NCI-H774 (cell line): ENCODE measurements at places on chromosomes 6 and 20.
A peak's percentile ranks its signal among the peaks of the same experiment; 100 is the strongest.

- no peak for DNase-seq
These were observed 25.9 kb upstream of the EFHC1 start for GRCh38 chr6:52394251-52394666.

GRCh38 chr6:76790881-76791280, 672.4 kb downstream of the HTR1B start:
- DNase-seq, result no peak

DNA sequence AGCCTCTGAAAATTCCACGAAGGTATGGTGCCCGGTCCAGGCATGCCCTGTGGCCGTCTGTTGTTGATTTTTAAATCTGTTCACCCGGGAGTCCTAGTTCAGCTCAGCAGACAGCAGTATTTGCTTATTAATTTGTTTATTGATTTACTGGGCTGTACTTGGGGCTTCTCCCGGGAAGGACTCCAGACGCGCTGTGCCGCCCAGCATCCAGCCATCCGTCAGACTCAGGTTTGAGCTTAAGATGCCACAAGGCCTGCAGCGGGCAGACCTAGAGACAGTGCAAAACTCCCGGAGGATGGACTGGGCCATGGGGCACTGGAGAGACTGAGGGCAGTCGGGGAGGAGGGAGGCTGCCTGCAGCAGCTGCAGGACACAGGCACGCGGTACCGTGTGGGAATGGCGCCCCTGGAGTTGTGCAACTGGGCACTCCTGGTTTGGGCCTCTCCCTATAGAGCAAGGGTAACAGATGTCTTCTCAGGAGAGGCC, 17.3 kb upstream of the CCDC167 start:
- no peak for DNase-seq

DNA sequence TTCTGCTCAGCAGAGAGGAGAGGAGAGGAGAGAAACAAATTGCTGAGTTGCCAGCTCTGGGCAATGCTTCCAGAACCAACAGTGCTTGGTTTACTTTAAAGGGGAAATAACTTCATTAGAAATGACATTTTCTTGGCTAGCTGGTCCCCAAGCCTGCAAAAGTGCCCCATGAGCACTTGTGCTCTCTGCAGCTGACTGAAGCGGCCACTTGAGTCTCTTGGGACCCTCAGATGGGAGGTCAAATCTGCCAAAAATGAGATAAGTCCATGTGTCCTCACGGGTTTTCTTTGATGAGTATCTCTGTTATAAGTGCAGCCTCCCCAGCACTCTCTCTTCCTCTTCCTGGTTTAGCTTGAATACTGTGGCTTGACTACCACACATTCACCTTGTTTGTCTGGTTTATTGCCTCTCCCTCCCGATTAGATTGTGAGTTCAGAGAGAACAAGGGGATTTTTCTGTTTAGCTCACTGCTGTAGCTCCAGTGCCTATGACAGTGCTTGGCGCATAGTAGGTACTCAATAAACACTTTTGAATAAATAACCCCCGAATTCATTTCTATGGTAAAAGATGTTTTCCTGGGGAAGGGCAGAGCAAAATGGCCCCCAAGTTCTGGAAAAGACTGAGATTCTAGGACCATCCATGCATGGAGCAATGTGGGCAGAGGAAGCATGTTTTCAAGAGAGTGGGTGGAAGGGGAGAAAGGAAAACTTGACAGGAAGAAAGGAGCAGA, 7.0 kb upstream of the RIN2 start:
- no peak for DNase-seq

GRCh38 chr20:37980876-37981275, 52.4 kb downstream of the TTI1 start:
- DNase-seq, result no peak

- DNase-seq, result no peak
These were observed 35.4 kb downstream of the KIF3B start for GRCh38 chr20:32312718-32313424.

DNA sequence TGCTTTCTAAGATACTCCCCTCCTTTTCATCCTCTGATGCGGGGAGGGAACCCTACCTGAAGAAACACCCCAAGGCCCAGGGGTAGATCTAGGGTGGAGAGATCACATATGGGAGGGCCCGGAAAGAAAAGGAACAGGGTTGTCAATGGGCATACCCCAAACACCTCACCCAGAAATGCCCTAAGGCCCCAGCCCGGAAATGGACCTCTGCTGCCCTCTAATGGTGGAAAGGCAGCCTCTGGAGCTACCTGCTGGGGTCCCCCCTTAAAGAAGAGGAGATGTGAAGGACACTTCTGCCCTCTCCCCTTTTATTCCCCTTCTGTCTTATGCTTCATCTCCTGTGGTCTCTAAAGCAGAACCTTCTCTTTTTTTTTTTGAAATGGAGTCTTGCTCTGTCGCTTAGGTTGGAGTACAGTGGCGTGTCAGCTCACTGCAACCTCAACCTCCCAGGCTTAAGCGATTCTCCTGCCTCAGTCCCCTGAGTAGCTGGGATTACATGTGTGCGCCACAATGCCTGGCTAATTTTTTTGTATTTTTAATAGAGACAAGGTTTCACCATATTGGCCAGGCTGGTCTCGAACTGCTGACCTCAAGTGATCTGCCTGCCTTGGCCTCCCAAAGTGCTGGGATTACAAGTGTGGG, 458 bp upstream of the ARMC12 start:
- DNase-seq, result peak; percentile 9

- no peak for DNase-seq
These were observed 1162.8 kb upstream of the CITED2 start for GRCh38 chr6:140537211-140537610.

DNA sequence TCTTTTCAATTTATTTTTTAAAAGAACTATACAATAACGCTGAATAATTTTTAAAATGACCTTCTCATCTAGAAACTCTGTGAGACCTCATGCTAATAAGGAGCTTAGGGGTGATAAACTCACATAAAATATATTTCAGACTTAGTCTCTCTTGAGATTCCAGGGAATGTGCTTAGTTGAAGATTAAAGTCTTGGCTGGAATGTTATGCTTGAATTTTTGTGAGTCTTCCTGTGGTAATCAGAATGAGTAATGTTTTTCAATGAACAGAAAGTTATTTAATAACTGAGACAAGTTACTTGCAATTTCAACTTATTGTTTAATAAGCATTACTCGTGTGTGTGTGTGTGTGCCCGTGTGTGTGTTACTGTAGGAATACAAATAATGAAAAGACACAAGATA, 379.9 kb upstream of the EPHA7 start:
- DNase-seq, result no peak

- no peak for DNase-seq
These were observed 157.5 kb downstream of the RFPL4B start for GRCh38 chr6:112504621-112505020.

DNA sequence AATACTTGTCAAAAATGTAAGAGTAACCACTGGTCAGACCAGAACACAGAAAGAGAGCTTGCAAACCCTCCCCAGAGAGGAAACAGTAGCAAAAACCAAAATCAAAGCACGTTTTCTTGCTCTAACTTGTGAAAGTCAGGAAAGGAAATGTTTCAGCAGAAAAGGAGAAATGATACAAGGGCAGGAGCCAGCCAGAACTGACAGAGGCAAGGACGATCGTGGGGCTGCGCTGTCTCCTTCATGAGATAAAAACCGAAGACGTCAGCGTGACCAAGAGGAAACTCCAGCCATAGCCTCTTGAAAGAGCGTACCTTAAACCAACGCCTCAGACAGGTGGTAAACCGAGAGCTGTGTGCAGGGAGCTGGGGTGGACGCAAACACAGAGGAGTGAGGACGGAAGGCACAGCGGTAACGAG, 27.5 kb downstream of the LAMA5 start:
- no peak for DNase-seq

DNA sequence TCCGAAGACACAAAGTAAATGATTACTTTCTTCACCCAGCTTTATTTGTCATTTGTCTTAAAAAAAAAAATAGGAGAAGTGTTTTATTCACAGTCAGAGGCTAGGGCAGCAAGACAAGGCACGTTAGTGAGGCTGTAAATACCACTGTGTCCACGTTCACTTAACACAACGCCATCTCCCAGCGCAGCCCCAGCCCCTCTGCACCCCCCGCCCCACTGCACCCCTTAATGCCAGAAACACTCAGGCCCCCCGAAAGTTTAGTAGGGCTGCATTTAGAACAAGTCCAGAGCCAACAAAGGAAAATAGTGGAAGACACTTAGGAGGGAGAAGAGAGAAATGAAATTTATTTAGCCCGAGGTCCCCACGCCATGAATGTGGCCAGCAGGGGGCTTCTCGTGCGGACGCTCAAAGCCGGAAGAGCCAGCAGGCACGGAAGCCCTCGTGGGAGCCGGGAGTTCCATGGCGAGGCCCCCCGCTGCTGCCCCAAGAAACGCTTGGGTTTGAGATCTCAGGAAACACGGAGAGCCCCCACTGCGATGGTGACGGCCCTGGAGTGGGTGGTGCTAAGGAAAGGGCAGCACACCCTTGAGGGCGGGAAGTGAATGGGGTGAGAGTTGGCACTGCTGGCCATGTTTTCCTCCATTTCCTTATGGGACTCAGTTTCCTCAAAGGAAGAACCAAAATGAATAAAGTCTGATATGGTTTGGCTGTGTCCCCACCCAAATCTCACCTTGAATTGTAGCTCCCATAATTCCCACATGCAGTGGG, 50.2 kb downstream of the IYD start:
- peak; percentile 29 for DNase-seq

- DNase-seq, result no peak
These were observed 538.6 kb upstream of the MARCKS start for GRCh38 chr6:113318575-113318917.

GRCh38 chr6:104414723-104415122, 445.0 kb downstream of the HACE1 start:
- peak; percentile 46 for DNase-seq

DNA sequence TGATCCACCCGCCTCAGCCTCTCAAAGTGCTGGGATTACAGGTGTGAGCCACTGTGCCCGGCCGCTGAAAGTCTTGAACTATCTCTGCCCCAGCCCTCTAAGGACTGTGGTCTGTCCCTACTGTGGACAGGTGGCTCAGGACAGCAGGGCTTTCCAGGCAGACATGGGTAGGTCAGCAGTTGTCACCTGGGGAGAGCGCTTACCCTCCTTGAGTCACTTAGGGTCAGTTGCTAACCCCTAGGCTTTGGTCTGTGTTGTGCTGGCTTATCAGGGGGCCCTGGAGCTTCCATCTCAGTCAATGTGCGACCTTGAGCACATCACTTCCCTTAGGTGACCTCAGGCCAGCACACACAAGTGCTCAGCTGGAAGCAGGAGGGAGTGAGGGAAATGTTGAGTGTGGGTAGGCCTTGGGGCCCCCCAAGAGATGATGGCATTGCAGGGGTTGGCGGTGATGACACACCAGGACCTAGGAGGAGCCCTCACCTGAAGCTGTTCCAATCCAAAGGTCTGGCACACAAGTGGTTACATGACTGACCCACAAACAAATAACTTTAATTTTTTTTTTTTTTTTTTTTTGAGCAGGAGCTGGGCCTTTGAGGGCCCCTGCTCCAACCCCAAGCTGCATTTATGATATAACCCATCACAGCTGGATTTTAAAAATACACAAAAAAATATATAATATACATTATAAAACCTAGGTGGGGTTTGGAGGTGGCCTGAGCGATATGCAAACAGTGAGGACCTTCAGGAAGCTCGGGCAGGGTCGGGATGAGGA, 5.1 kb downstream of the RPL10A start:
- no peak for DNase-seq

GRCh38 chr6:36224918-36225461, 28.4 kb downstream of the BRPF3 start:
- no peak for DNase-seq

DNA sequence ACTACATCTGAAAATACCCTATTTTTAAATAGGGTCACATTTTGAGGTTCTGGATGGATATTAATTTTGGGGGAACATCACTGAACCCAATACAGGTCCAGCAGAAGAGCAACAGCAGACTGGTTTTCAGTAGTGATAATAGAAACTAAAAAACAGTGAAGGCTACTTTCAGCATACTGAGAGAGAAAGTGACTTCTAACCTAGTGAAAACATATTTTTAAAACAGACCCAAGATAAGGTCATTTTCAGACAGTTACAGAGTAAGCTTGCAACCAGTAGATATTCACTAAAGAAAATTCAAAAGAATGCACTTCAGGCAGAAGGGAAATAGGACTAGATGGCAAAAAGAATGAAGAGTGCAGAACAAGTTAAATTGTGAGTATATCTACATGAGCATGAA, 42.0 kb upstream of the TMEM244 start:
- DNase-seq, result no peak

DNA sequence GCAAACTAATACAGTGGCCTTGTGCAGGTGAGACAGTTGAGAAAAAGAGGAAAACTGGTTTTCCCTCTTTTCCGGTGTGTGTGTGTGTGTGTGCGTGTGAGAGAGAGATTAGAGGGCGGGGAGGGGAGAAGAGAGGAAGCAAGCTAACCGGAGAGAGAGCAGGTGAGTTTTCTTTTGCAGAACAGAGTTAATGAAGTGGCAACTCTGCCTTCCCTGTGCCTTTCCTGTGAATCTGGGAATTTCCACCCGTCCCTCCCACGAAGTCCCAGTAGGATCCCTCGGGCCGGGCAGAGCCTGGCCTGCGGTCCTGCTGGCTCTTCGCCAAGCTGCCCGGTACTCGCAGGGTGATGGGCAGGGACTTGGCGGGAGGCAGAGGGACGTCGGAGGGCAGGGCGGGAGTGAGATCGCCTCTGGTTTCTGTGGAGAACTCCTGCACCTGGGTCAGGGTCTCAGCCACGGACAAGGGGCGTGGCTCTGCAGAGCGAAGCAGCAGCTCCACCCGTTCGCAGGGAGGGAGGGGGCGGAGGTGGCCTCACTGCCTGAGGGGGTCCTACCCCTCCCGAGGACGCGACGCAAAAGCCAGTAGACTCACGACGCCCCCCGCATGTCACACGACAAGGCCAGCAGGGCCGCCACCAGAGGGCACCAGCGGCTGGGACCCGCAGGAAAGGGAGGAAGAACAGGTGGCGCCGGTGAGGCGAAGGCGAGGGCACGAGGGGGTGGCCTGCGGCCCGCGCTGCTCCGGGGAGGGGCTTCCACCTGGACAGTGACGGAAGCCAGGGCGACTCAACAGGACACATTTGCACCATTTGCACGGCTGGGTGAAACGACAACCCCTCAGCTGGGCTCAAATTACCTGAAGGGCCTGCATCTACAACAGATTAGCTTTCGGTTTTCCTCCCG, 51.2 kb upstream of the RNF182 start:
- DNase-seq, result peak; percentile 89

- DNase-seq, result no peak
These were observed 184.0 kb upstream of the HDDC2 start for GRCh38 chr6:125485757-125486156.

- no peak for DNase-seq
These were observed 227.4 kb downstream of the TMEM200A start for GRCh38 chr6:130593200-130593599.

GRCh38 chr20:43667341-43668132, 623 bp downstream of the MYBL2 start:
- DNase-seq, result no peak

- DNase-seq, result no peak
These were observed 7.4 kb downstream of the FAM209B start for GRCh38 chr20:56540415-56540814.

DNA sequence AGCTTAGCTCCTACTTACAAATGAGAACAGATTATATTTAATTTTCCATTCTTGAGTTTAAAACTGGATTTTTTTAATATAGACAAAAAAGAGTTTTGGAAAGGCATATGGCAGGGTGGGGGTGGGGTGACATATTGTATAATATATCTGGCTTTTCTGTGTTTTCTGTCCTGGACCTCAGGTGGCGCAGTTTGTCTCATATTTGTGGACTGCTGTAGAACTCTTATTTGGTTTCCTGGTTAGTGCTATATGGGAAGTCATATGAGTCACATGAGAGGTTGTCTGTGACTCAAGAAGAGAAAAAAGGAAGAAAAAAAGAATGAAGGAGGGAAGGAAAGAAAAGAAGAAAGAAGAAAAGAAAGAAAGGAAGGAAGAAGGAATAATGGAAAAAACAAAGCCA, 131.8 kb downstream of the CLVS2 start:
- no peak for DNase-seq

- no peak for DNase-seq
These were observed 1.4 kb upstream of the GCLC start for GRCh38 chr6:53546281-53546680.
